Mucosa of descending colon (tissue), 3 donors: ENCODE measurements at places on chromosomes 7 and 10.

- no peak for DNase-seq
Measured at GRCh38 chr7:6615723-6616555, 529 bp downstream of the ZNF853 start.

- DNase-seq = no peak
Measured at GRCh38 chr10:22761569-22762220, 47.3 kb upstream of the PIP4K2A start.

DNA sequence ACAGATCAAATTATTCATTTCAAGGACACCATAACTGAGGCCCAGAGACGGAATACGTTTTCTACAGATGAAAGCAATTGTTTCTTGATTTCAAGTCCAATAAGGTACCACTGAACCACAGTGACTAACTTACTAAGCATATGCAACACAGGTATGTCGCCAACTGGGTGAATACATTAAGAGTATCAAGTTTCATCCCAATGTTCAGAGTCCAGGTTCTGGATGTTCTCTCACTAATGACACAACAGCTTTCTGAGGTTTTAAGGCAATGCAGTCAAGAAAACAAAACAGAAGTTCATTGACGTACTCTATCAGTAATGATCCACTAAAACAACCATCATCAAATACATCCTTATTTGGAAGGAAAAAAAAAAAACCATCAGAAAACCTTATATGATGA is 35.8 kb downstream of the NSUN6 start:
- no peak for DNase-seq

DNA sequence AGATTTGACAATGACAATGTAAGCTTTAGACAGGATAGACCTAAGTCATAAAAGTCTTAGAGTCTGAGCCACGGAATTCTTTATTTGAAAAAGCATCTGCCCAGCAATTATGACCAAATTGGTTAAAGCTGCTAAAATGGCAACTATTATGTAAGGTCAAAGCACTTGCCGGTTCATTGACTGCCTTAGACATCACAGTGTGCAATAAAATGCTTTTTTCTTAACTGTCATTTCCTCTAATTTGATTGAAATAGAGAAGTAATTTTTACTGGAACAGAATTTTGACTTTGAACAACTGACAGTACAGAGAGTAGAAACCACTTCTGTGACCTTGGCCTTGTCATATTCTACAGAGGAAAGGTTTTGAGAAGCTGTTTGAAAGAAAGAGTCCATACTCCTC is 142.9 kb downstream of the THSD7A start:
- DNase-seq = no peak

DNA sequence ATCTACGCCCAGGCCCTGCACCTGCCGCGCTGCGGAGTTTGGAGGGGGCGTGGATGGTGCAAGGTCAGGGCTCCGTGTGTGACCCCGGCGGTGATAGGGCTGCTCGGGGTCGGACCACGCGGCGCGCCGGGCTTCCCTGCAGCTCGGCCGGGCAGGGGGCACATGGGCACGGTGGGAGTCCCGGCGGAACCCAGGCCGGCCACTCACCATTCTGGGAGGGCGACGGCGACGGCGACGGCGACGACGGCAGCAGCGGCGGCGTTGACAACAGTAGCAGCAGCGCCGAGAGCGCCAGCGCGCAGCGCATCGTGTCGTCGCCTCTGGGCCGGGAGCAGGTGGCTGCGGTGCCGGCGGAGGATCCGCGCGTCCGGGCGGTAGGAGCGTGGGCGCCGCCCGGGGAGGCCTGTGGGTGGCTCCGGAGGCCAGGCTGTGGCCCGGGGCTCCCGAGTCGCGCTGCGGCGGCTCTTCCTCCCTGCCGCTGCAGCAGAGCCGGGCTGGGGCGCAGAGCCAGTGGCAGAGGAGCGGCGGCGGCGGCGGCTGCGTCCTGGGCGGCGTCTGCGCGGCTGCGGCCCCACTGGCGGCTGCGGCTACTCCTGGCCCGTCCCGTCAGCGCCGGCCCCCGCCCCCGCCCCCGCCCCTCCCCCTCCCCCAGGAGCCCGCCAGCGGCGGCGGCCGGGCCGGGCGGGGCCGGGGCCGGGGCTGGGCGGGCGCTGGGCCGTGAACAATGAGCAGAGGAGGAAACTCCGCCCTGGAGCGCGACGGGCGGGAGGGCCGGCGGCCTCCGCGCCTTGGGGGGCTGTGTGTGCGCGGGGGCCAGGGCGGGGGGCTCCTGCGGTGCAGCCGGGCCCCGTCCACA is at the start of gene PODXL:
TSS of gene PODXL (minus strand) at position 576 of the 856 bp plus-strand sequence. CDS start at position 307, 269 bp downstream.
- DNase-seq = peak; percentile 82

DNA sequence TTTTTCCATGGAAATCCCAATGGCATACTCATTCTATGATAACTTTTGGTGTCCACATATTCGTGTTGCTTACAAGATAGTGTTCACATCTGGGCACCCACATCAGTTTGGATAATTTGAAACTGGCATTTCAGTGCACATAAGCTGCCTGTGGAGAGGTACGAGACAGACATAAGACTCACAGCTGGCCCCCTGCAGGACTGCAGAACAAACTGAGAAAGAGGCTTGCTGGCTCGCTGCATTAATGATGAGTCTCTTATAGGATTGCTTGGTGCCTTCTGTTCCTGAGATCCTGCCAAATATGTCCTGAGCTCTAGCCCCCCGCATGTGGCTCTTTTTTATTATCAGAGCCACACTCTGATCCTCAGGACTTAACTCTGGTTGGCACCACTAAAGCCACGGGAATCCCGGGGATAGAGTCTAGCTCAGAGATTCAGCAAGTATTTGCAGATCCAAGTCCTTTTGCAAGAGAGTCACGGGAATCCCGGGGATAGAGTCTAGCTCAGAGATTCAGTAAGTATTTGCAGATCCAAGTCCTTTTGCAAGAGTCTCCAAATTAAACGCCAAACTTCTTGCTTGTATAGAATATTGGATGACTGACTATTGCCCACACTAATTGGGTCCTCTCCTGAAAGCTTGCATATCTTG is 34.0 kb upstream of the JCAD start:
- no peak for DNase-seq

DNA sequence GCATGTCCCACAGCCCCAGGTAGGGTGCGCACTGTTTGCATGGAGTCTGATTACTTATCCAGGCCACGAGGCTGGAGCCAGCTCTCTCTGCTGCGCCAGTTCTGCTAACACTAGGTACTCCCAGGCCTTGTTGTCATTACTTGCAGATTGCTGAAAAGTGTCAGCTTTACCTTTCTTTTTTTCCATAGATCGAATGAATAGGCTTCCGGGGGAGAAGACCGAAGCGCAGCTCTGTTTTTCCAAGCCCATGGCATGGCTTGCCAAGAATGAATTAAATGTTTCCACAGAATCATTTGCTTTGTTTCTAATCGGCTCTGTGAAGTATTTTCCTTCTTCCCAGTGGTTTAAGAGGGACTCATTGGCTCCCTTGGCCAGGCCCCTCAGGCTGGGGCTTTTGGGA is 285.8 kb downstream of the BMPER start:
- DNase-seq = no peak

DNA sequence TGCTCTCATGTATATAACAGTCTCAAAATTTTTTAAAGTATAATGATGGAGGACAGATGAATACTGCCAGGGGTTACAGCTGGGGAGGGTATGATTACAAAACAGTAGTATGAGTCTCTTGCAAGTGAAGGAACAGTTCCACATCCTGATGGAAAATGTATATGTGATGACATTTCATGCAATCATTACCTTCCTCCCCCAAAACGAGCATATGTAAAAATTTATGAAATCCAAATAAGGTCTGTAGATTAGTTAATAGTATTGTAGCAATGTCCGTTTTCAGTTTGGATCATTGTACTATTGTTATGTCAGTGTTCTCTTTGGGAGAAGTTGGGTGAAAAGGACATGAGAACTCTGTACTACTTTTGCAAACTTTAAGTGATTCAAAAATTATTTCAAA is 38.0 kb downstream of the DRGX start:
- no peak for DNase-seq

DNA sequence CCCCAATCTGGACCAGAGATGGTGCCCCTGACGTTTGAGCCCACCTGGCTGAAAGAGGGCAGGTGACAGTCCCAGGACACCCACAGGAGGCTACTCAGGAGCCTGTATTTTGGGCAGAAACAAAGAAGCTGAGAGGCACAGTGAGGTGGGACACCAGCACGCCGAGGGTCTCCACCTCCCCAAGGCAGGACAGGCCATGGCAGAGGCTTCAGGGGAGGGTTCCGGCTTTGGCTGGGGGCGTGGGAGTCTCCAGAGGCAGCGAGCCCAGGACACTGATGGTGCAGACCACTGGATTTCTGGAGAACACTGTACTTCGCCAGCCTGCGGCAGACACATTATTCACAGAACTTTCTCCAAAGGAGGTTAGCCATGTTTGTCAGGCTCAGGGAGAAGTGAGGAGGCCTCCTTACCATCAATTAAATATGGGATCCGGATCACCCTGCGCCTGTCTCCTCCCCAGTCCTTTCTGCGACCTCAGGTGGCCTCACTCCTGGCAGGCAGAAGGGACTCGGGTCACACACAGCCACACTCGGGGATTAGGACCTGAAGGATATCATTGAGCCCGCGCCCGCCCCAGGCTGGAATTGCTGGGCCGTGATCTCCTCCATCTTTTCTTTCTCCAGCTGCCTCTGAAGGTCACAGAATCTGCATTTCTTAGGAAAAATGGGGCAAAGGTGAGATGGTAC is 98.3 kb downstream of the MKI67 start:
- no peak for DNase-seq

- DNase-seq = no peak
Measured at GRCh38 chr7:116770941-116771340, 91.4 kb upstream of the CAPZA2 start.

DNA sequence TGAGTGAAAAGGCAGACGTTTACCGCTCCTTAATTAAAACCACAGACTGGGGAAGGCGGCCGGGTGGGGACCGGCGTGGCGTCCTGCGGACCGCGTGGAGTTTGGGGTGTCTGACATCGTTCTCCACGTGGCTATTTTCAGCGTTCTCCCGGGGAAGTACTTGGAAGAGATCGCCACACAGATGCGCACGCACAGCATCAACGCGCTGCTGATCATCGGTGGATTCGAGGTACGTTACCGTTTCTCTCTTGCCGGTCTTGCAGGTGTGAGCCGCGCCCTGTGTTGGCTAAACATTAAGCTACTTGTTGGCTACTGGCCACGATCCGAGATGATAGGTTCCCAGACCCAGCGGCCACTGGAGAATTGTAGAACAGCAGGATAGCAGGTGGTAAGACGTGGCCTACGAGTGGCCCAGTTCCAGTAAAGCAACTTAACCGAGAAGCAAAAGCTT is 51.3 kb downstream of the PFKP start:
- DNase-seq = peak; percentile 86

DNA sequence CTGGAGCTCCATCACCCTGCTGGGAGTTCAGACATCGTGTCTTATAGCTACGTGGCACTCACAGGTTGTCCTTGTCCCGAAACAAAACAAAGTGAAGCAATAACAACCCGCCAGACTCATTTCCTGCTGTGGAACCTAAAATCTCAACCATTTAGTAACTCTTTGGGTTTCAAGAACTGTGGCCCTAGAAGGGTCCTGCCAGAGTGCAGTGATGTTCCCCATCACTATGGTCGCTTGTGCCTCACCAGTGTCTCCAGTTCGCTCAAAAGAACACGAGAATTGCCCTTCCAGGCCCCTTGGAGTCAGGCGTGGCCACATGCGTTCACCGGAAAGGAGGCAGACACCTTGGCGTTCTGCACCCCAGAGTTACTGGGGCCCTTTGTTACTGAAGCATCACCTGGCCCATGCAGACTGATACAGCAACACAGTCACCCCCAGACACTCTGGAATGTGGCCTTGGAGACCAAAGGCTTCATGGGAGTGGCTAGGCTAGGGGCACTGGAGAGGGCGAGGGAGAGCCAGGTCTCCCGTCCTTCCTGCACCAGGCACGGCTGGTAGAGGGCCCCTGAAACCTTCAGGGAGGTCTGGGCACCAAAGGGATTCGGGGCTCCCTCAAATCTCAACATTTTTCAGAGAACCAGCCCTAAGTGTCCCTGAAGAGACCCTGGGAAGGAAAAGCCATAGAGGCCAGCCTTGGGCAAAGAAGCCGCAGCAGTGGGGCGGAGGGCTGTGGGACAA is 908 bp downstream of the CRYGN start:
- DNase-seq = no peak

DNA sequence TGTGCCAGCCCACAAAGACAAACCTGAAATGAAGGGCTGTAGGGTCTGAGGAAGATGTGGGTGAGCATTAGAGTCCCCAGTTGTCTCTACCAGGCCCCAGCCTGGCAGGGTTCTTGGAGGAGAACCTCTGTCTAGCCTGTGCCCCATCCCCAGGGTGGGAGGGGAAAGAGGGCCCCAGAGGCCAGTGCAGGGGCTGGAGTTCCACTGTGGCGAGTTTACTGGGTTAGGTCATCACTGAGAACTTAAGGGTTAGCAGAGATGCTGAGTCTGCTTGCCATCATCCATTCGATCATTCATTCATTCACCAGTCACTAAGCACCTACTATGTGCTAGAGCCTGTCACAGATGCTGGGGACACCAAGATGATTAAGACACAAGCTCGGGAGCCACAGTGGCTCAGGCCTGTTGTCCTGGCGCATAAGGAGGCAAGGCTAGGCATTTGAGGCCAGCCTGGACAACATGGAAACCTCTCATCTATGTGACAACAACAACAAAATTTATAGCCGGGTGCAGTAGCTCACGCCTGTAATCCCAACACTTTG is 2.6 kb downstream of the ANKRD2 start:
- no peak for DNase-seq

- DNase-seq = no peak
Measured at GRCh38 chr10:122232769-122233168, 38.3 kb upstream of the BTBD16 start.

DNA sequence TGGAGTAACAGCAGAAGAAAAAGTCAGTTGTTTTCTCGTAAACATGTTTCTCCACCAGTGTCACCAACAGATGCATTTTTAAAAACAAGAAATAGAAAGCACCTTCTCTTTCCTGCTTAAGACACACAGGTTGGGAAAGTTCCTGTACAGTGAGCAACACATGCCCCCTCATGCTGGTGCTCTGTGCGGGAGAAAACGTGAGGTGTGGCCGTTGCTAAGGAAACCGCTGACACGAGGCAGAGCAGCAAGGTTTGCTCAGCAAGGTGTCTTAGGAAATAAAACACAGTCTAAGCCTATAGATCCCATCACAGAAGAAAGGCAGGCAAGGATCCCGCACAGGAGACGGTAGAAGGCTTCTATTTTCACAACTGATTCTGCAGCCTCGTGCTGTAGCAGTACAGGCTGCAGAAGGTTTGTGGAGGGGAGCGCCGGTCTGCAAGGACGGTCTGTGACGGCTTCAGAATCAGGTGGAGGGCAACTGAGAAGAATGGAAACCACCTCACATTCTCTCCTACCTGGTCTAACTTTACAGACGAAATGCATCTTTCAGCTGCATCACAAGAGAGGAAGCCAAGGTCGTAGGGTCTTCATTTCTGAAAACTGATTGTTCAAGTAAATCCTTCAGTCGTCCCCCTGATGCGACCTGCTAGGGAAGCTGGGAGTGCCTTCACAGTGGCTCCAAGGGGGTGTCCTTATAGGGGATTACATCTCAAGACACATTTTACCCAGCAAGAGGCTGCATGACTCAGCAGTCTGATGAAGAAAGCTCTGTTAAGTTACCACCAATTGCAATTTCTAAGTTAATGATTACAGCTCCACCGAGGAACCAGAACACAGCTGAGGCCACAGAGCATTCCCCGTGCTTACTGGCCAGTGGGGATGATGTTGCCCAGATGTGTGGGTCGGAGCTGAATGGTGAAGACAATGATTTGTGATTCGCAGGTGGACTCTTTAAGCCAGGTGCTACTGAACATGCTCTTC is 150.7 kb upstream of the KLF14 start:
- no peak for DNase-seq
